ENCODE measurements at places on chromosomes 12 and 14.

- DNase-seq = peak; percentile 67
Observed at GRCh38 chr12:47832263-47832933, 12.7 kb upstream of the HDAC7 start.

DNA sequence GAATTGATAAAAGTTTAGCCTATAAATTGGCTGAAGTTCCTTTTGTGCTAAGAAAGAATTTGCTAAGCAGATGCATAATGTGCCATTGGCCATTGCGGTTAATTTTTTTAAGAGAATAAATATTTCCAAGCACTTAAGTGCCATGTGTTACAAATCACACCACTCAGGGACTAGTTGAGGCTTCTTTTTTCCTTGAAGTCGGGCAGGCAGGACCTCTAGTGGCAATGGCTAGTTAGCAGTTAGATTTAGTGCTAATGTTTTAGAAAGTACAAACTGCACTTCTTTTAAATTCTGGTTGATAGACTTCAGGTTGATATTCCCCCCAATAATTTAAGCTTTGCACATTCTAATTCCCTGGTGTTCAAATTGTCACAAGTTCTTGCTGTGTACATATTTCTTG, 294.3 kb downstream of the APAF1 start:
- no peak for DNase-seq

DNA sequence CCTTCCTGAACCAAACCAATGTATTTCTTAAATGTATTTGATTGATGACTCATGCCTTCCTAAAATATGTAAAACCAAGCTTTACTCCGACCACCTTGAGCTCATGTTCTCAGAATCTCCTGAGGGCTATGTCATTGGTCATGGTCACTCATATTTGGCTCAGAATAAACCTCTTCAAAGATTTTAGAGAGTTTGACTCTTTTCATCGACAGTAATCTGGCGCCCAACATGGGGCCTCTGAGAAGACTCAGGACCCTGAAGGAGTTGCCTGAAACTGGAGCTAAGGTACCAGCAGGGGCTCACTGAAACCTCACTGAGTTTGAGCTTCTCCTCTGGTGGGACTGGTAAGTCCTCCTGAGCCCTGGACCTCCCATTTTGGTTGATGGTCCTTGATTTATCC, 17.2 kb upstream of the PSMC1 start:
- DNase-seq = no peak

DNA sequence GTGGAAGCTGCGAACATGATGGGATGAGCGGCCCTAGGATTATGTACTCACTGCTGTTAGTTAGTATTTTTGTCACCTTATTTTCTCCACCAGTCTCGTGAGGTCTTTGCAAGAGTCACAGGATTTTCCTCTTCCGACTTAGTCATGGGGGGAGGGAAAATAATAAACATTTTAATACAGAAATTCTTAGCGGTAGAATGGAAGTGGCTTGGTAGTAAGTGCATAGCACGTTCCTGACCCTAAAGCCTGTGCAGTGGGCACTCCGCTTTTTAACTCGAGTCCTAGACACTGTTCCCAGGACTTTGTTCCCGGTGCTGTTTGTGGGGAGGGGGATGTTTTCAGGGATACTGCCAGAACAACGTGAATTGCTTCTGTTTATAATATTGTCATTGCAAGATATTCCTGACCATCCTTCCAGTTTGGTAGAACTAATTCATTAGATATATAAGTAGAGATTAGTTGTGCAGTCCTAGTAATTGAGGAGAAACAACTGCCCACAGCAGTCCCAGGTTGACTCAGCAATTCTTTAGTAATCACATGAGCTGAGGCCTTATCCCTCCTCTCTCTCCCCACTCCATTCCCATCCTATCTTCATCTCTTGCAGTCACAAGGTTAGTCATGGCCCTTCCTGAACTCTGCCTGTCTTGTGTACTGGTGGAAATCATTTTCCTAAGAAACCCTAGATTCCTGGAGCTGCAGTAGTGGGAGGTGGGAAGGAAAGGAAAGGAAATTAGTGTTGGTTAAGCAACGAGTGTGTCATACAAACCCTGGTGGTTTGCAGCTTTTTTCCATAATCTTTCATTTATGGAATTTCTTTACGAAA, 799 bp downstream of the SLC38A6 start:
- DNase-seq = peak; percentile 14

- DNase-seq = no peak
Observed at GRCh38 chr12:56081393-56082347, 1.7 kb downstream of the ERBB3 start.

DNA sequence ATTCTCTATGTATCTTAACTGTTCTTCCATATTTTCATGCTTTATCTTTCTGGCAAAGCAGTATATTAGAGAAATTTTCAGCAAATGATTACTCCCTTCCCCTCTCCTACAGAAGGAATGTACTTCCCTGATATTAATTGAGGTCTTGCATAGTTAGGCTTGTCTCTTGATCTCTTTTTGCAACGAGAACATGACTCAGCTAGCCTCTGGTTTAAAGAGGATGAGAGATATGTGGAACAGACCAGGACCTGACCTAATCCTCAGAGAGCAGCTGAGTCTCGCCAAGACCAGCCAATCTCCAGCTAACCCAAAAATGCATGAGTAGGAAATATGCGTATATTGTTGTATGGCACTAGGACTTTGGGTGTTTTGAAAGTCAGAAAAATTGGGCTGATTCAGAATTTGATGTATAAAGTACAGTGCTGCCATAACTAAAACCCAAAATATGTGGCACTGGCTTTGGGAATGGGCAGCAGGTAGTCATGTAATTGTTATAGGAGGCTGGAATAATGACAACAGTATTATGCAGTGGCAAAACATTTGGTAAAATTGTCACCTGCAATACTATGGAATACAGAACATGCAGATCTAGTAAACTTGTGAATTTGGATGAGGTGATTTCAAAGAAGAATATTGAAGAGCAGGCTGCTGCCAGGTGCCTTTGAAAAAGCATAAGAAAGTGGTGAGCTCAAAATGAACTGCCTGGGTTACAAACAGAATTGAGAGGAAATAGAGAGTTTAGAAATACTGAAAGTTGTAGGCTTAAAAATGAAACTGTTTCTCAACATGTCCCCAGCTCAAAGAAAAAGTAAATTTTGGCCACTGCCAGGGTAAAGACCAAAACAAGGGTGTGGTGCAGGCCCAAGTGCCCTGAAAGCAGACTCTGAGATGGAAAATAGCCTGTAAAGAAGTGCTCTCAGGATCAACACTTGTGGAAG, 9.3 kb upstream of the USP15 start:
- DNase-seq = peak; percentile 34

DNA sequence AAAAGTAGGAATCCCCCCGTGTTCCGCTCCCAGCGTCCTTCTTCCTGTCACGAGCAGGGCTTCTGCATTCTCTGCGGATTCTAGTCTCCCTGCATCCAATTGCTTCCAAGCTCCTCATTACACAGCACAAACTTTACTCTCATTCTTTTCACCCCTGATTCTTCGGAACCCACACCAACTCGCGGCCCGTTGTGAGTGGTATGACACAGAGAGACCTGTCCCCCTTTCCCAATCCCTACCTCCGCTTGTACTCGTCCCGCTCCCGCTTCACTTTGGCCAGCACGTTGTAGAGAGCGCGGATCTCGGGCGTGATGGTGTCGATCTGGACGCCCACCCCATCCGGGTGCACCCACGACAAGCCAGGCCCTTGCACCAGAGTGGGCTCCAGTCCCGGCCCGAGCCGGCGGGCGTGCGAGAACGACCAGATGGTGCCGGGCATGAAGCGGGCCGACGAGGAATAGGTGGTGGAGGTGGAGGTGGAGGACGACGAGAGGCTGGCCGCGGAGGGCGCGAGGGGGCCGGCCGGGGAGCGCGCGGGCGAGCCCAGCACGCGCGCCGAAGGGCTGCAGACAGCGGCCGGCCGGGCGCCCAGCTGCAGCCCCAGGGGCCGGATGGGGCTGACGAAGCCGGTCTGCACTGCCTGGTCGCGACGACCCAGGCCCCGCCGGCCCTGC, 687 bp downstream of the IFFO1 start:
- peak; percentile 45 for DNase-seq

DNA sequence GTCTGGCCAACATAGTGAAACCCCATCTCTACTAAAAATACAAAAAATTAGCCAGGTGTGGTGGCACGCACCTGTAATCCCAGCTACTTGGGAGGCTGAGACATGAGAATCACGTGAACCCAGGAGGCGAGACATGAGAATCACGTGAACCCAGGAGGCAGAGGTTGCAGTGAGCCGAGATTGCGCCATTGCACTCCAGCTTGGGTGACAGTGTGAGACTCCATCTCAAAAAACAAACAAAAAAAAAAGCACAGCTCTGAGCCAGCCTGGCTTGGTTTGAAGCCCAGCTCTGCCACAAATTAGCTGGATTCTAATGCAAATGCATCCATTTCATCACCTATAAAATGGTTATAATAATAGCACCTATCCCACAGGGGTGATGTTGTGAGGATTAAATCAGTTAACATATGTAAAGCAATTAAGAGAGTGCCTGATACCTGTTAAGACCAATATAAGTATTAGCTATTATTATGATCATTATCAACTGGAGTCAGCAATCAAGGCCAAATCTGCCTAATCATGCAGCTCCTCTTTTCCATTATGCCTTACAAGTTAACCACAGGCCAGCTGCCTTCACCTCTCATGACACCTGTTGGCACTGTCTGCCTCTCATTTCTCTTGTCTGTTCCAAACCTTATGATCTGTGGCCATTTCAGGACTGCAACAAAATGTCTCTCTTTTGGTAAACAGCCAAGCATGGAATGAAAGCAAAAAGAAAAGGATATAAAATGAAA, 2.1 kb downstream of the GNPTAB start:
- DNase-seq = no peak

DNA sequence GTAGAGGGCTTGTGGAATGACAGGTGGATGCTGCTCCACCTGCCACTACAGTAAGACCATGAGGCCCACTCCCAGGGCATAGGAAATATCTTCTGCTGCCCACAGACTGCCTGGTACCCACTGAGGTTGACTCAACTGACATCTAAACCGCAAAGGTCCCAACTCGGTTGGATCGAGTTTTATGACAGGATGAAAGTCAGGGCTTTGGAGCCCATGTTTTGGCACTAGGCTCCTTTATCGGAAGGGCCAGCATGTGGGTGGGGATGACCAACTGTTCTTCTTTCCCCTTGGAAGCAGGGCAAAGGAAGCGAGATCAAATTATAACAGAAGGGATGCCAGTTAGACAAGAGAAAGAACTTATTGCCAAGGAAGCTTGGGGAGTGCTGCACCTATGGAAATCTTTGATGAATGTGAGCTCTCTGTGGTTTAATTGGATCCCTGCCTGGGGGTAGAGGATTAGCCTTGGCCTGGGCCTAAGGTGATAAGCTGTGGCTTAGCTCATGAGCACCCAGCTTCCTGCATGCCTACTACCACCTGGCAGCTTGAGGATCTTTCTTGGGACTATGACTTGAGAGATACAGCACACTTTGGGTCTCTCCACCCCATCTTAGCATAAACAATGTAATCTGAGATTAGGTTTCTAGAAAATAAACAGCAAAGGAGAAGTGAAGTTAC, 121.8 kb downstream of the KCNA5 start:
- no peak for DNase-seq

DNA sequence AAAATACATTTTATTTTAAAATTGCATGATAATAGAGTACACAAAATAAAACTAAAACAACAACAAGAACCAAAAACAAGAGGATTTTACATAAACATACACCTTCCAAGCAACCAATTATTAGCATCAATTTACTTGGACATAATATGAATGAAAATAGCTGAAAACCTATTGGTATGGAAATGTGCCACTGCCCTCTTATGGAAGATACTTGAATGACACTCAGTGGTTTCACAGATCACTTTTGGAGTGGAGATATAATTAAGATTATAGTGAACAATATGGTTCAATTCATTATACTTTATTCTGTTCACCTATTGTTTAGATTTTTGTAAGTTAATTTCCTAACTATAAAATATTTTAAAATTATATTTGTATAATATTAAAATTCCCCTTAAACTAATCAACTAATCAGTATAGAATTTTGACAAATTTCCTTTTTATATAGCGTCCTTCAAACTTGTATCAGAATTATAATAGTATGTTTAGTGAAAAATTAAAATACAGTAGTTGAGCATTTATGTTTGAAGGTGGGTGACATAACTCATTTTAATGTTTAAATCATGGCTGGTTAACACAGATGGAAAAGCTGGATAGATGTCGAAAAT, 70.1 kb downstream of the SLC6A15 start:
- DNase-seq = peak; percentile 15

DNA sequence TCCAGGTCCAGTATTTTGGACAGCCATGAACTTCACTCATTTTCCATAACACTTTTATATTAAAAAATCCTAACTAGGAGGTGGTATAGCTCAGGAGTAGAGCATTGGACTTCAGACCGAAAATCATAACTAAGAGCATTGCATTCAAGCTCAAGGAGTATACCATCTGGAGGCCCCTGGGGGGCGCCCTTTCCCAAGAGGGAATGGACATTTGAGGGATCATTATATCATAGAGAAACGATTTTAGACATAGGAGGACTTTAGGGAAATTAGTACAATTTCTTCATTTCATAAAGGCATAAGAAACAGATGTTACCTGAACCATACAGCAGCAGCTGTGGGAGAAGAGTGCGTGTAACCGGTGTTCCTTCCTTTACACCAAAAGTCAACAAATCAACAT, 5.2 kb upstream of the ATG14 start:
- no peak for DNase-seq

DNA sequence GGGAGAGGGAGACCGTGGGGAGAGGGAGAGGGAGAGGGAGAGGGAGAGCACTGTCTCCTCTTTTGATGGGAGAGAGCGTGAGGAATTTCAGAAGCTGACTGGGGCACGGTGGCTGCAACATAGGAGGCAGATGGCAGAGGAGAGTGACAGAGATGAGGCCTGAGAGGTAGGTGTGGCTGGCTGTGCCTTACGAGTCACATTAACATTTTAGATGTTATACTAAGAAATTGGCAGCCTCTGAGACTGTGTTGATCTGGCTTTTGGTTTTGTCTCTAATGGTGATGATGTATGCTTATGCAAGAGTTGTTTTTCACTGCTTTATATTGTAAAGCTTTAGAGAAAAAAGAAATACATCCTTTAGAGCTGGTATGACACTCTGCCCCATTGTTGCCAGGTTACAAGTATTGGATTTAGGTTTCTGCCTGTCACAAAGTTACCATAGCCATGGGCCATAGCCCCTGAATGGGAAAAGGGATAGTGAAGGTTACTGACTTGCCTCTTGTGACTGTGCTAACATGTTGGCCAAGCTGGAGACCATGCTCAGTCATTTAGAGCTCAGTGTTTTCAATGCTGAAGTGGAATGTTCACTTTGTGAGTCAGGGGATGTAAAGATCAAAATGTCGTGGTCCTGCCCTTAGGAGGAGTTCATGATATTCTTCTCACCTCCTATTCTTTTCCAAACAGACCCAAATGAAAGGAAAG, 186.2 kb downstream of the SYNE2 start:
- no peak for DNase-seq

DNA sequence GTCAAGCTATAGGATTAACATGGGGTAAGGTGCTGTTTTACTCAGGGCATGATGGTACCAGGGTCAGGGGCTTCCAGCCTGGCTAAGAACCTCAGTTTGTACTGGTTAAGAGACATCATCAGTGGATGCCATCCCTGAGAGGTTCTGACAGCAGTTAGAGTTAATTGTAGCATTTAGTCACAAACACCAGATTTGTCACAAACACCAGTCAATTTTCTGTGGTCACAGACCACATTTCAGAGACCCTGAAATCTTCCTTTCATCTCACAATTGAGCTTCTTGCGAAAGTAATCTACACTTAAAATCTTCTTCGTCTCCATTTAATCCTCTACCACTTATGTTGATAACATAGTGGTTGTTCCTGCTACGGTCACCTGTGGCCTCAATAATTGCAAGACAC, 143.0 kb upstream of the EGLN3 start:
- DNase-seq = no peak

Data from GM20000 (cell line).